Stimulated activated CD8-positive, alpha-beta memory T cell treated with anti-CD3 and anti-CD28 coated beads, Interleukin-7, amount 100 ng/mL, for 1 hour (primary cell): ENCODE measurements at places on chromosomes 4 and X.

DNA sequence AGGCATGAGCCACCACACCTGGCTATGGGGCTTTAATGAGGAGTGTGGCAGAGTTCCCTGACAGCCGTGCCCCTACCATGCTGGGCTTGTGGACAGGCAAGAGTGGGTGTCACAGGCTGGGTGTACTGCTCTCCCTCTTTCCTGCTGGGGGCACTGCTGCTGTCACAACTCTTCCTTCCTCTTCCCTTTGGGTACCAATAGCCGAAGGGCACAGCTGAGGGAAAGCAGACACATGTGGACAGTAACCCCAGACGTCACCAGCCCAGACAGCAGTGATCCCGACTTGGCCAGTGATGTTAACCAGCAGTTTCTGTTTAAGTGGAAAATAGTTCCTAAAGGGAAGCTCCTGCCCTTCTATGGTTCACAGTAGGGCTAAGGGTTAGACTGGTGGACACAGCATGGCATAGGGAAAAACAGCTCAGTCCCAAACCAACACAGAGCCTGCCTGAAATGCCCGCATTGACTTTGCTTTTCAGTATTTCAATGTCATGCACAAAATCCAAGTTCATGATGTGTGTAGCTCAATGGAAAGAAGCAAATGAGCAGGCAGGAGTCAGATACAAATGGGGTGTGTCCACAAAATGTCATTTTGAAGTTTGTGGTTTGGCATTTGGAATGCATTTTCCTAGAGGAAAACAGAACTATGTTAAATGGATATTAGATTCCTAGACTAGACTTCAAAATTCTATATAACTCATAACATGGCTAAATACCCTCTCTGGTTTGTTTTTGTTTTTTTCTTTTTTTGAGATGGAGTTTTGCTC is 24.9 kb upstream of the DDX3X start:
- DNase-seq = no peak

DNA sequence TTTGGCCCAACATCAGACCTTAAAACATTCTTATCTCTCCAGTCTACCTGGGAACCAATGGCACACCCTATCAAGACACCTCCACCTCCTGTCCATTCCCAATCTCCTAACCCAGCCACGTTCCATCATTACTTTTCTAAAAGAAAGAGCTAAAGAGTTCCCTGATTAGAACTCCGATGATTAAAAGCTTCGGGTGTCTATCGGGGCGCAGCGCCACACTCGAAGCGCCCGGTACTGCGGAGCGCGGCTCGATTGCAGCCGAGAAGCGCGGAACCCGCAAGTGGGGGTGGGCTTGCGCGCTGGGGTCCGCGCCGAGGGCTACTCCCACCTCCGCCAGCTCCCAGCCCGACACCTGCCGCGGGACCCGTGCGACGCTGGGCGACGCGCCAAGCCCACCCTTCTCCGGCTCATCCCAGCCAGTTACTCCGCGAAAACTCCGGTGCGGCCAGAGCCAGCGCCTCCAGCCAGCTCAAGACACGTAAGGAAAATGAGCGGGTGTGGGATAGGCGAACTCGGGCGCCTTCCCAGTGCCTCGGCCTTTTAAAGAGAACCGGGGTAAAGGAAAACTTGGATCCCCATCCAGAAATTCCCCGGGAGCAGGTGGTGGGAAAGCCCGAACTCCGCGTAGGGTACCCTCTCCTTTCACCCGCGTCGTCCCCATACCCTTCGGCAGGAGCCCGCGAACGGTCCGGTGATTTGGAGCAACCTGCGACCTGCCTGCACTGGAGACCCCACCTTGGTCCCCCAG is 593 bp downstream of the NPY1R start:
- no peak for DNase-seq

GRCh38 chrX:18981124-18981807 is 2.6 kb downstream of the PHKA2 start:
- DNase-seq = no peak

GRCh38 chrX:964831-965416 is 247.5 kb downstream of the CRLF2 start:
- no peak for DNase-seq

DNA sequence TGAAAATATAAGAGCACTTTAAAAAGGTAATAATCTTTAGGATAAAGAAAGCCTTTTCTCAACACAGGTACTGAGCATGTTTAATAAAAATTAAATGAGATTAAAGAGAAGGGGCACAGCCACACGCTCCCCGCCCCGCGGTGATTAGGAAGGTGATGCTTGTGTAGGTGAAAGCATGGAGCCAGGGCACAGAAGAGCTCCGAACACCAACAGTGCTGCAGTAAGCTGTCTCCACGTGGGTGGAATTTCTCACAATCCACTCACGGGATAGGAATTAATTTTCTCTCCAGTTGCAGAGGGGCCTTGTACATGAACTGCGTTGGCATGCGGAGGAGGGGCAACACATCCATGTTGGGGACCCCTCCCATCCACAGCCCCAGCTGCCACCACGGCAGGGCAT is 27.0 kb downstream of the DCTD start:
- no peak for DNase-seq

GRCh38 chrX:52577464-52578173 is 60.8 kb upstream of the XAGE1B start:
- no peak for DNase-seq

DNA sequence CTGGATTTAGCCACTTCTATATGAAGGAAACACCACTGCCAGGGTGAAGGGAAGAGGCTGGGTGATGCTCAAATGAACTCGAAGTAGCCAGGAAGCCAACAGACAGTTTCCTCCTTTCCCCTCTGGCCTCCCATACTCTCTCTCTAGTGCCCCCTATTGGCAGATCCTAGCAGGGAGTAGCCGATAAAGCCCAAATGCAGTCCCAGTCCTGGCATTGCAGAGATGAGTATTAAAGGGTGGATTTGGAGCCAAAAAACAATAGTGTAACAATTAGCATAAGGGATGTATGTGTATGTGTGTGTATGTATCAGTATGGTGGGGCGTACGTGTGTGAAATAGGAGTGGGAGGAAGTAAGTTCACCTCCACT is 213.8 kb upstream of the LDB2 start:
- no peak for DNase-seq

DNA sequence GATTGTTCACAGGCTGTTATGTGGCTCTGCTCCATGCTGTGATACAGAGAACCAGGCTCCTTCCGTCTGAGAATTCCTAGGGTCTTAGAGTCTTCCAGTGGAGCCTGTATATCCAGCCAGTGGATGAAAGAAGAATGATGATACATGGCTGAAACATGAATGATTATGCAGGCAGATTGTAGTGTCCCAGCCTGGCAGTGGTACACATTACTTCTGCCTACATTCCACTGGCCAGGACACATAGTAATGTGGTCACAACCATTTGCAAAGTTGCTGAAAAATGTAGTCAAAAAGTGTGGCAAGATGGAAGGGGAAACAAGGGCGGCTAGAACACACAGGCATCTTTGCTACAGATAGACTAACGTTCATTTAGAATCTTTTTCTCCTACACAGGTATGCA is 4.5 kb upstream of the GBA3 start:
- DNase-seq = no peak

DNA sequence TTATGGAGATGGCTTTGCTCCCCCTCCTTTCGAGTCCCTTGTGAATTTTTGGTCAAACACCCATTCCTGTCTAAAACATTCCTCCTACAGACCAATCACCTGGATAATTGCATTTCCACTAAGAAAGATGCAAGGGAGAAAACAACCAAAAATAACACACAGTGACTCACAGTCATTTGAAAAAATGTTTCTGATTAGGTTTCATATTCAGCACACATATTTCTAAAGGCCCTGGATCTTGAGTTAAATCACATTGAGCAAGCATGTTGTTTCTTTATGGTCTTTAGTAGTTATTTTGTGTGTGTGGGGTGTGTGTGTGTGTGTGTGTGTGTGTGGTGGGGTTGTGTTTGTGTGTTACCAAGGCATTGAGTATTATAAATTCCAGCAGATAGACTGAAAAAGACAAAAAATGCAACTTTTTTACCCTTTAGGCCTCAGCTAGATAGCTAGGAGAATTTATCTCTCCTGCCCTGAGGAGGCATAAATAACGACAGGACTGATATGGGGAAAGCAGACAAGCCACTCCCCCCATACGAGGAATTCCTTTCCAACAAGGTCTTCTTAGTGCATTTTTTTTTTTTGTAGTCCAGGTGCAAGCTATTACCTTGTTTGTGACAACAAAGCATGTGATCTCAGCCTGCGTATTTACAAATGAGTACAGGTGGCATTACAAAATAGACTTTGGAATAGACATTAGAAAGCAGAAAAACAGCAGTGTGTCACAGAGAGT is 265.4 kb upstream of the ADGRL3 start:
- no peak for DNase-seq

DNA sequence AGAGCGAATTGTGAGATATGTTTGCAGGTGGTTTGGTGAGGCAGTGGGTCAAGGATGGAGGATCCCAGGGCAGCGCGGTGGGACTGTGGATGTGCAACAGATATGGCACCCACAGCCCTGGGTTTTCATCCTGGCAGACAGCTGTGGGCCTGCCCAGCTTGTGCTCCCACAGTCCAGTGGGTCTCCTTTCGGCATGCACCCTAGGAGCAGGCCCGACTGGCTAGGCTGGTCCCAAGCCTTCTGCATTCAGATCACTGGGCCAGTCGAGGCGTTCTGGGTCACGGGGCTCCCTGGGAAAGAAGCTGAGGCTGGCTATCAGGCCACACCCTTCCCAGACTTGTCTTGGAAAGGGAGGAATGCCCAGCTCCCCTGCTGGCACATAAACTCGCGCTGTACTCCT is 2289.6 kb downstream of the ARAP2 start:
- no peak for DNase-seq

DNA sequence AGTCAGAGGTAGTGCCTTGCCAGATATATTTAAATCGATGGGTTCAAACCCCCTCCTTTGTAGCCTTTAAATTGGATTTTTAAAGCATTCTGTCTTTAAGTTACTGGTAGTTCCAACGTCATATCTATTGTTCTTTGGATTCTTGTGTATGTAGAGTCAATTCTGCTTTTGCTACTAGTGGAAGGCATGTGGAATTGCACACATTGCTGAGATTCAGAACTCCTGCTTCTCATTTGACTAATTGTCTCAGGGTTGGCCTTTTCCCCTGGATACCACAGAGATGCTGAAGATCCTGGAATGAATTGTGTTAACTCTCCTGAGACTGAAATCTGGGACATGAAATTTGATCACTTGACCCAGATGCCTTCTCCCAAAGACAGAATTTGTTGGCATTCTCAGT is 328.3 kb upstream of the RPS6KA3 start:
- DNase-seq = no peak

- no peak for DNase-seq
These were observed 388.9 kb downstream of the SPRY1 start for GRCh38 chr4:123785538-123785937.

DNA sequence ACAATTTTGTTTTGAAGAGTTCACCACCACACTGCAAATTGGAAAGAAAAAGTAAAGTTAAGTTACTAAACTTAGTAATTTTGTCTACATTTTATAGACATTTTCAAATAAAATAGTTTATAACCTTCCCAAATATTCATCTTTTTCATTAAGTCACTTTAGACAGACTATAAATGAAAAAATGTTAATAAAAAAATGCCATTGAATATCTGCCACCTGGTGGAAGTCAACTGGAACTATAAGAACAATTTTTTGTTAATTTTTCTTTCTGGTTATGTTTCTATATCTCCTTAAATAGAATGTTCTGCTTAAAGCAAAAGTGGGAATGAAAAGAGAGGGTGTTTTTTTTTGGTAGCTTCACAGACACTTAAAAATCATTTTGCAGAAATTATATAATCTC is 534.4 kb upstream of the PCDH10 start:
- no peak for DNase-seq

DNA sequence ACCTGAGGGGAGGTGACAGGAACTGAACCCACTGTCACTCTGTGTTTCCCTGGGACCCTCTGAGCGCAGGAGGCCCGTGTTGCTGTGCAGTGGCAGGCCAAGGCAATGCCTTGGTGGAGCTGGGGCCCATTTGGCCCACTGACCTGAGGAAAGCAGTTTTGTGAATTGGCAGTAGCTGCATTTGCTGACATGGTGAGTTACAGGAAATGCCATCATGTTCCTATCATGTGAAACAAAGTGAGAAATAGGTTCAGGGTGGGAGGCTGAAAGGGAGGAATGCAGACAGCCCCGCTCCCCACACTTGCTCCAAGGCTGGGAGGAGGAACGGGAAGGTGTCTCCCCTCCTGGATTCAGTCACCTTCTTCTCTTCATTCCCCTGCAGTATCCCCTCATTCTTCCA is 146.1 kb downstream of the PTTG2 start:
- DNase-seq = no peak
